ENCODE measurements at places on chromosomes 6 and 20.

- no peak for DNase-seq
Measured at GRCh38 chr6:152329638-152330448, 307.3 kb downstream of the SYNE1 start.

DNA sequence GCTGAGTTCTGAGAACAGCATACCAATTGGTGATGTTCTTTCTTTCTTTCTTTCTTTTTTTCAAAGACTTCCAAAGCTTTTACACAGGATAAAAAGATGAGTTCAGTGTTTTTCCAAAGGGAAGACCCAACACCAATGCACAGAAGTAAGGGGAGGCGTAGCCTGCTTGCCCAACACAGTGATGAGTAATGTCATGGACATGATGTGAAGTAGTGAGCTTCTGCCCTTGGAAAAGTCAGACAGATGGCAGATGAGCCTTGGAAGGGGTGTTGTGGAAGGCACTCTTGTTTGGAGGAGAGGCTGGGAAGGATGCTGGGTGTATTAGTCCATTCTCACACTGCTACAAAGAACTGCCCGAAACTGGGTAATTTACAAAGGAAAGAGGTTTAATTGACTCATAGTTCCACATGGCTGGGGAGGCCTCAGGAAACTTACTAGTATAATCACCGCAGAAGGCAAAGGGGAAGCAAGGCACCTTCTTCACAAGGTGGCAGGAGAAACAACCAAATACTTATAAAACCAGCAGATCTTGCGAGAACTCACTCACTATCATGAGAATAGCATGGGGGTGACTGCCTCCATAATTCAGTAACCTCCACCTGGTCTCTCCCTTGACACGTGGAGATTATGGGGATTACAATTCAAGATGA is 12.6 kb downstream of the LRP11 start:
- no peak for DNase-seq

- DNase-seq, result no peak
Measured at GRCh38 chr20:63045401-63045800, 38.6 kb upstream of the BHLHE23 start.

GRCh38 chr6:12679341-12679740 is 37.2 kb upstream of the PHACTR1 start:
- no peak for DNase-seq

DNA sequence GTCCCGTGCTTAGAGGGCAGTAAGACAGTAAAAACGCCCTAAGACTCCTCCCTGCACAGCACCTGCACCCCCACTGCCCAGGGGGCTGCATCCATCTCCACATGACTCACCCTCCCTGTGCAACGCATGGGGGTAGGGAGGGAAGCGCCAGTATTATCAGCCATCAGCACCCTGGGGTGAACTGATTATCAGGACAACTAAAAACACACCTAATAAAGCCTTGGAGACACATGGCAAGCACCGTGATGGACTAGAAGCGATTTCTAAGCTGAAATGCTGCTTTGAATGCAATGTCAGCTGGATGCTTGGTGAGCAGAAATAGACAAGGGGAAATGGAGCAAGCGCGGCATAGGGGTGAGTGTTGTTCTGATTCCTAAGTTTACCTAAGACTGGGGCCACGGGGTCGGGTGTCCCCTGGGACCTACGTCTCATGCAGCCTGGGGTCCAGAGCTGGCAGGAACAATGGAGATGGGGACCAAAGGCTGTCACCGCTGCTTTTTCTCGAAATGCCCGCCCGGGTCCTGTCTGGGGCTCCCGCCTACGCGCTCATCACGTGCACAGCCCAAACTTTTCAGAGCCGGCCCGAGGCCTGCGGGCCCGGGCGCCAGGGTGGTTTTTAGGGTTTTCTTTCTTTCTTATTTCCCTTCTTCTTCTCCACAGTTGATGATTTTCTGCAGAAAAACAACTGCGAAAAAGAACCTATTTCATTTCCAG is 702 bp upstream of the TNFAIP3 start:
- DNase-seq, result no peak

DNA sequence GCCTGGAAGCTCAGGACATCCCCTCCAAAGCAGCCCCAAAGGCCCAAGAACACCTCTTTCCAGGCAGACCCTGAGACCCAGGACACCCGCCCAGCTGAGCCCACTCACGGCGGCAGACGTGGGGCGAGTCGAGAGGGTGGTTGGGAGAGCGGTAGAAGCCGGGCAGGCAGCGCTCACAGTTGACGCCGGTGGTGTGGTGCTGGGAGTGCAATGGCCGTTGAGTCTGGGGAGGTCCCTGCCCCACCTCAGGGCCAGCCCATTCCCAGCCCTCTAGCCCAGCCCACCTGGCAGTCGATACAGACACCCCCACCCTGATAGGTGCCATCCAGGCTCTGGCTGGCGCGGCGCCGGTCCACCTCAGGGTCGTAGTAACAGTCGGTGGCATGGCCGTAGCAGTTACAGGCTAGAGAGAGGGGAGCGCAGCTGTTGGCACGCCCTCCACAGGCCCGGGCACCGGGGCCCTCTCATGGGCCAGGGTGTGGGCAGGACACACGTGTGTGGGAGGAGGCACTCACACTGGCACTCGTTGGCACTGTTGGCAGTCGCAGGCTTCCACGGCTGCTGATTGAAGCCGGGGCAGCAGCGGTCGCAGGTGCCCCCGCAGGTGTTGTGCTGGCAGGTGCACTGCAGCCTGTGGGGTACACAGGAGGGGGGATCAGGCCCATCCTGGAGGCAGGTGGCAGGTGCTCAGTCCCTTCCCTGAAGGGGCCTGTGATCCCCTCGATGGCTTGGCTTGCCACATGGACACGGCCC is 20.5 kb downstream of the LAMA5 start:
- DNase-seq, result no peak

DNA sequence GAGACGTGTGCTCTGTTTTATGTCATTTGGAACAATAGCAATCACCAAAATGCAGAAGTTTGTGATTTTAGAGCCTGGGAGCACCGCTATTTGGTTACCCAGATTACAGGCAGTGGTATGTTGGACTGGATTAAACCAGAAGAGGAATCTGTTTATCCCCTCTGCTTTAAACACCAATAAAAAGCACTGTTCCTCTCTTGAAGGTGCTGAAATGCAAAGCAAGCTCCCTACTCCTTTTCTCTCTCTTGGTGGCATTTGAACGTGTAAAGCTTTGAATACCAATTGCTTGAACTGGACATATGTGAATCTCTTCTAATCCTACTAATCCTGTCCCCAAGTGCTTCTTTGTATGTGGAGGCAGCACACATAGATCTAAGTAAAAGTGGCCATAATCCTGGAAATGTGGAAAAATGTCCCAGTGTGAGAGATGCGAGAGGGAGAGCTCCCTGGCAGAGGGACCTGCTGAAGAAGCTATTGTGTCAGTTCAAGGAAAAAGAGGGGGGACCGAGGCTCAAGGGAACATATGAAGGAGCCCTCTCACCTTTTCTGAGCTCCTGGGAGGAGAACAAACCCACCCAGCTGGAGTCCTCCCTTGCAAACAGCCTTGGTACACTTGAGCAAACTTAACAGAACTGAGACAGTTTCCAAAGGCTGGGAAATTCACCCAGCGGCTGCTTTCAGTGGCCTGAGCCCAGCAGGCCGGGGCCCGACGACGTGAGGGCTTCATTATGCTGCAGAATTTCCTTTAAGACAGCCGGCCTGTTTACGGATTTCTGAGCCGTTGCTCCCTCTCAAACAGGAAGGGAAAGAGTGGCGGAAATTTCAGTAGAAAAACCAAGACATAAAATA is 18.8 kb upstream of the OLIG3 start:
- no peak for DNase-seq

DNA sequence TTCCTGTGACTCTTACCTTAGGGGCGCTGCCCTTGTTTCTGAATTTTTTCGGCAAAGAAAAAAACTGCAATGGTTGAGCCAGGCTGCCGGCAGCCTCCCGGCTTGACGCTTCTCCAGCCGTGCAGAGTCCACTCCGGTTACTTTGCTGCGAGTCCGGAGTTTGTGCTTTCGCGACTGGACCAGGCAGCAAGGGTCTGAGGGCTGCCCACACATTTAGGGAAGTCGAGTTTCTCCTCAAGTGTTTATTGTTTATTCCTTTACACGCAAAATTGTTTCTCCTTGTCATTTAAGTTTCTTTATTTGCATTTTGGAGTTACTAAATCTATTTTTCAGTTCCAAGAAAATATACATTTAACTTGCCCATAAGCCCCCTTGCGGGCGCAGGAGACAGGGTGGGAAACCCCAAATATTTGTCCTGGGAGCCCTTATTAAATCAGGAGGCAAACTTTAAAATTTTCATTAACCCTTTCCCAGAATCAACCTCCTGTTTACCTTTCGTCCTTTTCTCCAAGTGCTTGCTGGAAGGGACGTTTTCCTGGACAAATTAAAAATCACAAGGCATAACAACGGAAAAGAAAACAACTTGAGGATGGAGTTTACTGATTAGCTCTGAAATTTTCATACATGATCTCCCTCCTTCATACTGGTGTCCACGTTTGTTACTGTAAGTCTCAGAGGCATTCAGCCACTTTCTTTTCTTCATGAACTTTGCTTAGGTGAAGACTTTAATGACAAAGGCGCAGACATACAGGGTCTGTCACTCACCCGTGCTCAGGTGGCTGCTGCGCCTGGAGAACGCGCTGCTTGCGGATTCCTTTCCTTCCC is 1.7 kb upstream of the PDE10A start:
- DNase-seq, result no peak

DNA sequence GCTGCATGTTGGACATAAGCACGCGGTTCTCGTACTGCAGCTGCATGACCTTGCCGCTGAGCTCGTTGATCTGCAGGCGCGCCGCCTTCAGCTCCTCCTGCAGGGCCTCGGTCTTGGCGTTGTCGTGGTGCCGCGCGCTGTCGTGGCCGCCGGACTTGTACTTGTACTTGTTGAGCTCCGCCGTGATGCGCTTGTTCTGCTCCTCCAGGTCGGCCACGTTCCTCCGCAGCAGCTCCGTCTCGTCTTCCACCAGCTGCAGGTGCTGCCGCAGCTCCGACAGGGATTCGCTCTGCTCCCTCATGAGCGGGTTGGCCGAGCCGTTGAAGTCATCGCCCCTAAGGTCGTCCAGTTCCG is 16.6 kb upstream of the KIAA0408 start:
- no peak for DNase-seq

- no peak for DNase-seq
Measured at GRCh38 chr6:11972806-11973205, 39.3 kb upstream of the HIVEP1 start.

DNA sequence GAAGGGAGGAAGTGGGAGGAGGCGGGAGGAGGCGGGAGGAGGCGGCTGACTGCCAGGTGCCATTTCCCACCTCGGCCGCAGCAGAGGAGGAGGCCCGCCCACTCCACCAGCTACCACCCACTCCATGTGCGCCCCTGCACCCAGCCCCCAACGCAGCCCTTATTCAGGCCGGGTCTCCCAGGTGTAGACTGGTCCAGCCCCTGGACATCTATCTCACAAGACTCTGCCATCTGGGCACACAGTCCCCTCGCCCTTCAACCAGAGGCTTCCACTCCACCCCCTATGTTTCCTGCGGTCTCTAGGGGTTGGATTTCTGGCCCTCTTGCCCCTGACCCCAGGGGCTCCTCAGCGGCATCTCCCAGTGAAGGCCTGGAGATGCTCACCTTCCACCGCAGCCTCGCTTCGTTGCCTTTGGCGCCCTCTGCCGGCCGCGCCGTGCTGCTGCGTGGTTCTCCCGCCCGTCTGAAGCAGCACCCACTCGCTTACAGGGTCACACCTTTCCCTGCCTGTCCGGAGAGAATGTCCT is 32.6 kb upstream of the FAM83D start:
- peak; percentile 75 for DNase-seq

GRCh38 chr6:67567842-67568241 is 1067.2 kb upstream of the ADGRB3 start:
- DNase-seq, result no peak

DNA sequence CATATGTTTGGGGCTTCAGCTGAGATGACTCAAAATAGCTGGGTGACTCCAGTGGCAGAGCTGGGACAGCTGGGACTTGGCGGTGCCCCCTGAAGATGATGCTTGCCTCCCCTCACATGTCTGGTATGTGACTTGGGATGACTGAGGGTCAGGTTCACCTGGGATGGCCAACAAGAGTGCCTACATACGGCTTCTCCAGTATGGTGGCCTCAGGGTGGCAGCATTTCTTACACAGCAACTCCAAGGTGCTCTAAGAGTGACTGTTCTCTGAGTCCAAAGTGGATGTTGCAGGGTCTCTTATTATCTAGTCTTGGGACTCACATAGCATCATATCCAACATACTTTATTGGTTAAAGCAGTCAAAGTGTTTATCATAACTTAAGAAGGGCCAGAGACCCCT is 87.8 kb upstream of the CENPW start:
- DNase-seq, result no peak

- DNase-seq, result no peak
Measured at GRCh38 chr20:58995461-58996225, 11.4 kb downstream of the CTSZ start.

GRCh38 chr20:34817072-34817471 is 8.4 kb downstream of the NCOA6 start:
- DNase-seq, result no peak

DNA sequence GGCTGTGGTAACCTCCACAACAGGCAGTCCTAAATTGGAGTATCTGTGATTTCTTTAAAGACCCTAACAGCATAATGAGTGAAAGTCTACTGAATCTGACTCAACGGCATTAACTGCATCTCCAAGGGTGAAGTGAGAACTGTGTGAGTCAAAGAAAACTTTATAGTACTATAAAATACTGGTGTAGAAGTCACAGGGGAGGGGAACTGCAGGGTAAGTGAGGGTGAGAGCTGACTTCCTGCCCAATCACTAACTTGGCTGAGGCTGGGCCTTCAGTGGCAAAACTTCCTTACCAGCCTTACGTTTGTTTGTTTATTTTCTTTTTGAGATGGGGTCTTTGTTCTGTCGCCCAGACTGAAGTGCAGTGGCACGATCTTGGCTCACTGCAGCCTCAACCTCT is 109.8 kb downstream of the PTPRK start:
- DNase-seq, result no peak

GRCh38 chr20:59010995-59011873 is 4.2 kb upstream of the CTSZ start:
- no peak for DNase-seq

DNA sequence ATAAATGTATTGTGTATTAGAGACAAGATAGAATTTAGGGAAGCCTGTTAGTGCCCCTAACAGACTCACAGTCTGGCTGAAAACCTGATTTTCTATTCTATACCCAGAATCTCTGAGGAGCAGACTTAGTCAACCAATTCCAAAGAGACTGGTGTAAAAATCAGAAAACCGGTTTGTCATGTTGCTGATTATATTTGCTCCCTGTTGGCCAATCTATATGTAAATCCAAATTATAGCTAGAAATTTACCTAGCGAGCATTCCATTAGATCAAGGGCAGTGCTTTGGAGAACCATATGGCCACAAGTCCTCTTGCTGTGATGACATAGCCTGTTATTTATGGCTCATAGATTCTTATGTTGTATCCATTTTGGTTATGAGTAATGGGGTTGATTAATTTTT is 4.8 kb downstream of the NFYA start:
- DNase-seq, result no peak

GRCh38 chr20:3545401-3545925 is 74.6 kb downstream of the ATRN start:
- DNase-seq, result no peak

- no peak for DNase-seq
Measured at GRCh38 chr6:146194434-146194833, 165.6 kb downstream of the GRM1 start.

GRCh38 chr20:47502271-47503239 is 868 bp downstream of the NCOA3 start:
- peak; percentile 9 for DNase-seq

GRCh38 chr6:71468841-71469700 is 180.5 kb downstream of the OGFRL1 start:
- DNase-seq, result no peak

- no peak for DNase-seq
Measured at GRCh38 chr20:10637031-10637559, 36.7 kb downstream of the JAG1 start.

All from stimulated activated CD4-positive, alpha-beta T cell treated with anti-CD3 and anti-CD28 coated beads, Interleukin-15, amount 100 ng/mL, for 1 hour (primary cell).